ENCODE measurements at places on chromosomes 6 and 20. TPM values are rescaled to one million over a fixed set of nuclear protein-coding genes. Genes with fewer than 3 reads are reported as not detected.

DNA sequence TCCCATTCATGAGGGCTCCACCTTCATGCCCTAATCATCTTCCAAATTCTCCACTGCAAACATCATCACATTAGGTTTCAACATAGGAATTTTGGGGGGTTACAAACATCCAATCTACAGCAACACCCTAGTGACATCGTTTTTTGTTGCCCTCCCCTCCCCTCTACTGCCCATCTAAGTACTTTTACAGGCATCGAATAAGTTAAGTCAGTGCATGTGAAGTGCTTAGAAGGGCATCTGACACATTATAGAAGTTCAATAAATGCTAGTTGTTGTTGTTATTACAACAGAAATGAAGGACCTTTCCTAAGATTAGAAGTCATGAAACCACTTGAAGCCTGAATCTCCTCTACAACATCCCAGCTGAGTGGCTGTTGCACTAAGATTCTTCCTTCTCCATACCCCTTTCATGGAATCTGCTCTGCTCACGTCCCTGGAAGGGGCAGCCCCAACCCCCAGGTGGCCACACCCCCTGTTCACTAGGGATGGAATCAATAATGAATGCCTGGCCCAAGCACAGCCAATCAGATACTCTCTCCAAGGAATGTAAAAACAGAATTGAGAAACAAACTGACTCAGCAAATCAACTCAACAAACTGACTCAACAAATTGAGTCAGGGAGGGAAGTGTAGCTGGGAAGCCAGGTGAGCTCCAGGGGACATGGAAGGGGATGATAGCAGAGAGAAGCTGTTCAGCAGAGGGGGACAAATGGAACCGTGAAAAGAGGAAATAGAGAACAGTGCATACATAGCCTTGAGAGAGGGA is 3.9 kb upstream of the LRP11 start:
- peak; percentile 84 for DNase-seq

GRCh38 chr6:141510803-141511202 is 621.9 kb upstream of the GJE1 start:
- no peak for DNase-seq

DNA sequence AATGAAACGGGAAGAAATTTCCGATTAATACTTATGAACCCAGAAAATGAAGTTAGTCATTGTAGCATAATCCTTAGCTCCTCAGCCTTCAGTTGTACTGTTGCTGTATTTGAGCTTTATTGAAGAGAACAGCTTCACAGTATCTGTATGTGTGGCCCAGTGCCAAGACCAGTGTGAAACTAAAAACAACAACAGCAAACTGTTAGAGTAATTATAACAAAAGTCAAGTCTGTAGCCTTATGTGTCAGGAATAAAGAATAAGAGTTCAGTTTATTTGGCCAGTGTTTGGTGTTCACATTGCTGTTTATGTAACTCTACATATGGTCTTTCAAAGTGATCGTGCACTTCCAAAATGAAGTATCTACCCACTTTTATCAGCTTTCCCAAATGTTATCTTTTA is 70.9 kb downstream of the ARID1B start:
- no peak for DNase-seq

GRCh38 chr20:40284611-40285010 is 404.4 kb downstream of the MAFB start:
- DNase-seq = no peak

DNA sequence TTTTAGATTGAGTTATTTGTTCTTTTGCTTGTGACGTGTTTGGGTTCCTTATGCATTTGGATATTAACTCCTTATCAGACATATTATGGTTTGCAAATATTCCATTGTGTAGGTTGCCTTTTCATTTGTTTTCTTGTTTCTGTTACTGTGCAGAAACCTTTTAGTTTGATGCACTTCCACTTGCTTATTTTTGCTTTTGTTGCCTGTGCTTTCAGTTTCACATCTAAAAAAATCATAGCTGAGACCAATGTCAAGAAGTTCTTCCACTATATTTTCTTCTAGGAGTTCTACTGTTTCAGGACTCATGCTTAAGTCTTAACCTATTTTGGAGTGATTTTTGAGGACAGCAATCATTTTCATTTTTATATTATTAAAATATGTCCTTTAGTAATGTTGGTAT is 113.5 kb downstream of the EPM2A start:
- DNase-seq = no peak

GRCh38 chr6:155041741-155042279 is 46.7 kb downstream of the TIAM2 start:
- DNase-seq = no peak

DNA sequence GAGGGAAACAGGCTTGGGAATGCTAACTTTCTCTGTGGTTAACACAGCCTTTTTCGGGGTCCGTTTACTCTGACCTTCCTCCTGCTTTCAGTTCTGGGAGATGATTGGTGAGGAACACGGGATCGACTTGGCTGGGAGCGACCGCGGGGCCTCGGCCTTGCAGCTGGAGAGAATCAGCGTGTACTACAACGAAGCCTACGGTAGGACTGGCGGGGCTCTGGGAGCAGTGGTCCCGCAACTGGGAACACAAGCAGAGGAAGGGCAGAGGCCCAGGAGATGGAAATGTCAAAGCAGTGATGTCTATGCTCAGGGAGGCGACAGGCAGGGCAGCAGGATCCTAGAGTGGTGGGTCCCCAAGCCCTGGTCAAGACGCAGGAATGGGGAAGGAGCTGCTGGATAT is 3.5 kb downstream of the TUBB1 start:
- DNase-seq = no peak

DNA sequence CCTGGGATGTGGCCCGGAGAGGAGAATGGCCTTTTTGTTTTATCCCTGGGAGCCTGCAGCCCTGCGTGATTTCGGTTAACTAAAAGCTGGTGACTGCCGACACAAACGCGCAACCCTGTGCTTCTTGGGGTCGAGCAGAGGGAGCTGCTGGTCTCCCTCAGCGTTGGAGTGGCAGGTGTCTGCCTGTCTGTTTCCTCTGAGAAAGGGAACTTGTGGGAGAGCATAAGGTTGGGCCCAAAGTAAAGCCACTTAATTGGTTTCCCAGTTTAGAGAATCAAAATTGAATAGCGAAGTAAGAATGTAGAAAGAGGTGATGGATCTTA is 500 bp downstream of the LTV1 start:
- no peak for DNase-seq

DNA sequence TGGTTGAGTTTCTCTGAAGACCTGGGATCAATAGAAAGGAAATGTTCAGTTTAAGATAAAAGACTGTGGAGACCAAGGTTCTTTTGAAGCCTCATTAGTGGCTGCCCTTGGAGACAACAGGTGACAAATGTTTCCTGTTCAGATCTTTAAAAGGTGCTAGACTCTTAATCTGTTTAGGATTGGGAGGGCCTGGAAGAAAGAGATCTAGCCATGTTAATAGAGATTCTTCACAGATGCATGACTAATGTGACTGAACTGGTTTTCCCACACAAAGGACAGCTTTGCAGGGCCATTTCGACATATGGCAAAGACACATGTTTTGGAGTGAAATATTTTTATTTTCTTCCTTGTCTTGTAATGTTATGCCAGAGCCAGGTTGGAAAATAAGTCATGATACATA is 82.2 kb downstream of the WDR27 start:
- no peak for DNase-seq

GRCh38 chr20:18666803-18667415 is 79.1 kb downstream of the DTD1 start:
- no peak for DNase-seq

- DNase-seq = peak; percentile 84
Observed at GRCh38 chr6:16286151-16286522, 47.8 kb downstream of the GMPR start.

DNA sequence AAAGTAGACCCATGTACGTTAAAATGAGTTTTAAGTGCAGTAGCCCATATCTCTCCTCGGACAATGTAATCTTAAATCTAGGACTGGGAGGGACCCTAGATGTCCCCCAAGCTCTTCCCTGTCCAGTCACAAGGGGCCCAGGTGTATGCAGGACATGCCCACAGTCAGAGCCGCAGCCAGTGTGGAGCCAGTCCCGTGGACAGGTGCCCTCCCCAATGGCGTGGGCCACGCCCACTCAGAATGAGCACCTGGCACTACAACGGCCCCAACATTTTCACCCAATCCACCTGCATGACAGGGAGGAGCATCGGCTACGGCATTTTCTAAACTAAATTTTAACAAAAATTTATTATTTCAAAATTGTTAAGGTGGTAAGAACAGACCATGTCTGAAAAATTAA is 53.2 kb downstream of the WDR27 start:
- peak; percentile 21 for DNase-seq

GRCh38 chr6:163327921-163328320 is 86.6 kb upstream of the QKI start:
- no peak for DNase-seq

DNA sequence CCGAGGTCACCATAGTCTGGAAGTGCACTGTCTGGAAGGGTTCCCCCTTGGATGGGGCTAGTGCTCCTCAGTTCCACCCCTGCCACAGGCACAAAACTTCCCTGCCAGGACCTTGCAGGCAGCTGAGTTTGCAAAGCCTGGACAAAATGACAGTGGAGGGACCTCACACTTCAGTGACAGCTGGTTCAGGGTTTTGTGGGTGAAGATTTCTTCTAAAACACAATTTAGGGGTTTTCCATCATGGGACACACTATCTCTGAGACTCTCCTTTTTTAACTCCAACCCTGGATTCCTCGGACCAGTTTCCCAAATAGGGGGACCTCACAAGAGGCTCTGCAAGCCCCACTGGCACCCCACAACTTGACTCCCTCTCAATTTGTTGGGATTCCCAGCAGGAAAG is 33.6 kb upstream of the PREX1 start:
- no peak for DNase-seq

DNA sequence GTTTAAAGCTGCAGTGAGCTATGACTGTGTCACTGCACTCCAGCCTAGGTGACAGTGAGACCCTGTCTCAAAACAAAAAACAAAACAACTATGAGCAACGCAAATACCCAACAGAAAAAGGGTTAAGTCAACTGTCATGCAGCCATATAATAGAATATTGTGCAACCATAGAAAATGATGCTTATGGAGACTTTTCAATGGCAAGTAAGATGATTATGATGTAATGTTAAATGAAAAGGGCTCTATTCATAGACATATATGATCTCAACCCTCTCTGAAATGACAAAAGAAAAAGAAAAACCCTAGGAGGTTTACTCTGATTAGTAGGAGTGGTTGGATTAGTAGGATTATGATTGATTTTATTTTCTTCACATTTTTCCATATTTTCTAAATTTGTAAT is 41.3 kb upstream of the TBC1D7 start:
- DNase-seq = no peak

- no peak for DNase-seq
Observed at GRCh38 chr6:90414352-90414751, 117.7 kb upstream of the BACH2 start.

DNA sequence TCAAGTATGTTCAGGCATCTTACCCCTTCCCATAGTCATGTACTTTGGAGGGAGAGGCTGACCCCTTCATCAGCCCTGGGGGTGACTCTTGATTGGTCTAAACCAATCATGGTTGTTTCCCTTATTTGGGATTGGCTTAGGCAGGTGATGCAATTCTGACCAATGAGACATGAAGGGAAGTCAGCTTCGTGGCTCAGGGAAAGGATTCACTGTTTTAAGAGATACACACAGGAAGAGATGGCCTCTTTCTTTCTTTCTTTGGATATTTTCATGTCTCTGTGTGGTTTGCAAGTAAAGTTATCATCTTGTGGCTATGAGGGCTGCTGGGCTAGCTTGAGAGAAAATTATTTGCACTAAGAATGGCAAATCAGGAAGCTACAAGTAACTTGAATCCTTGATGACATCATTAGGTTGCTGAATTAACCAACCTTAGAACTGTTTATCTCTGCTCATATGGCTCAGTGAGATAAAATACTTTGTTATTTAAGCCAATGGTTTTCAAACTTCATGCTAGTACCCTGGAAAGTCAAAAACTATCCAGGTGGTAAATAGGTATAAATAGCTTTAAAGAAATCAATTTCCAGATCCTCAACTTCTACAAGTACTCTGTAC is 144.2 kb upstream of the CENPW start:
- DNase-seq = no peak

The OR2J3 gene
- not detected for total RNA-seq

The CBLN4 gene
- total RNA-seq = not detected

The GABBR1 gene
- 132 TPM for total RNA-seq

The ARG1 gene
- total RNA-seq = not detected

The EFCAB8 gene
- total RNA-seq = not detected

The TMEM244 gene
- total RNA-seq = not detected

The NDUFAF4 gene
- 78.7 TPM for total RNA-seq

The PDE7B gene
- total RNA-seq = not detected

The IRAK1BP1 gene
- 4.0 TPM for total RNA-seq

The GPR63 gene
- total RNA-seq = 5.9 TPM

The PRR18 gene
- 0.11 TPM for total RNA-seq

The CRYBG1 gene
- total RNA-seq = 5.7 TPM

The INSM1 gene
- 0.81 TPM for total RNA-seq

The XKR7 gene
- 1.5 TPM for total RNA-seq

All from H9 (cell line).